ENCODE measurements at places on chromosomes 12 and 14.

DNA sequence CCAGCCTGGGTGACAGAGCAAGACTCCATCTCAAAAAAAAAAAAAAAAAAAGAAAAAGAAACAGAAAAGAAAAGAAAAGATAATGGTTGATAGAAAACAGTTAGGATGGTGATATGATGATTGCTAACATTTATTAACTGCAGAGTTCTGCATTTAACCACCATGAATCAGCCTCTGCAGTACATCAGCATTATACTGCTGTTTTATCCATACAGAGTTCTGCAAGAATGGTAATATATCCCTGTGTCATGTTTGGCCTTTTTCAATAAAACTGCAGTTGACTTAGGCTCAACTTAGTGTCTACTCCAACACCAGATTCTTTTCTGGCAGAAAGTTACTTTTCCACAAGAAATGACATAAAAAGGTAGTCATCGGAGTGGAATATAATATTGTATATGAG is 62.6 kb downstream of the DUSP6 start:
- DNase-seq: no peak

- peak; percentile 88 for DNase-seq
These were observed 6.0 kb upstream of the SLC6A12 start for GRCh38 chr12:219891-220352.

DNA sequence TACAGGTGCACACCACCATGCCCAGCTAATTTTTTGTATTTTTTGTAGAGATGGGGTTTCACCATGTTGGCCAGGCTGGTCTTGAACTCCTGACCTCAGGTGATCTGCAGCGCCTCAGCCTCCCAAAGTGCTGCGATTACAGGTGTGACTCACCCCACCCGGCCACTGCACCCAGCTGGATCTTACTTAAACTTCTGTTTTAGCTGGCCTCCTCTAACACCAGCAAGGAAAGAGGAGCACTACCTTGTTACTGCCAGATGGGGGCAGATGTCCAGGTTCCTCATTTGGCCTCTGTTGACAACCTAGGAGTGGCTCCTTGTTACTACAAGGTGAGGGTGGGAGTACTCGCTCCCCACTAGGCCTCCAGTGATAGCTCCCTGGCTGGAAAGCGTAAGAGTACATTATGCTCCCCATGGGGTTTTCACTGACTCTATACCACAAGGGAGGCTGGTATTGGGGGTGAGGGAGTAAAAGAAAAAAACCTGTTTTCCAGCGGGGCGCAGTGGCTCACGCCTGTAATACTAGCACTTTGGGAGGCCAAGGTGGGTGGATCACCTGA is 13.2 kb upstream of the ARF6 start:
- peak; percentile 77 for DNase-seq

- DNase-seq: no peak
These were observed 1115.8 kb upstream of the ATXN7L3B start for GRCh38 chr12:73421832-73422231.

DNA sequence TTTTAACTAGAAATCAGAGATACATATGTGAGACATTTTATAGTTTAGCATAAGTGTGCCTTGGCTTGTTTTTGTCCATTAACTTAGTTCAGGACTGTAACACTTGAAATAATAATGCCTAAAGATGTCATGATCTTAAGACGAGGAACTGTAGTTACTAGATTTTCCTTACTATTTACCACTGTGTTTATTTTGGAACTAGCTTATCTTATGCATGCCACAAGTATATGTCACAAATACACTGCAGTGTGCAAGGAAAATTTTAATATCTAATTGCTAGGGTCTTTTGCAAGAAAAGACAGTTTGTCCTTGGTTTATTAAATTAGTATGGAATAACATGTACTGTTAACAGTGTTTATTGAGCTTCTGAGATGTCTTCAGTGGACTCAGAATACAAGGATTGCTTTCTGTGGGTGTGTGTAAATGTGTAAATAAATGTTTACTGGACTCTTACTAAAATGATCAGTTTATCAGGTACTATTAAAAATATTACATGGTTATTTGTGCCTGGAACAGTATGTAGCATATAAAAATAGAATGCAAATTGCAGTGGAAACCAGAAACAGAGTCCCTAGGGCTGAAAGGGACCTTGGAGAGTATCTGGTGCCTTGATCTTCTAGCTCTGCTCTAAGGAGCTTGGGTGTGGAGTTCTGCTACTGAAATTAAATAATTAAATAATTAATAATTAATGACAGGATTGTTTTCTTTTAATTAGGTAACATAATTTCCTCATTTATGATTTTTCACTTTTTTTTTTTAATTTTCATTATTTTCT is 58.1 kb downstream of the FGD4 start:
- DNase-seq: no peak

GRCh38 chr12:48687592-48687991 is 5.6 kb upstream of the KANSL2 start:
- DNase-seq: no peak

- no peak for DNase-seq
These were observed 8.9 kb downstream of the HVCN1 start for GRCh38 chr12:110680032-110680431.

GRCh38 chr12:93376436-93377251 is 1.1 kb upstream of the NUDT4 start:
- DNase-seq: peak; percentile 83

DNA sequence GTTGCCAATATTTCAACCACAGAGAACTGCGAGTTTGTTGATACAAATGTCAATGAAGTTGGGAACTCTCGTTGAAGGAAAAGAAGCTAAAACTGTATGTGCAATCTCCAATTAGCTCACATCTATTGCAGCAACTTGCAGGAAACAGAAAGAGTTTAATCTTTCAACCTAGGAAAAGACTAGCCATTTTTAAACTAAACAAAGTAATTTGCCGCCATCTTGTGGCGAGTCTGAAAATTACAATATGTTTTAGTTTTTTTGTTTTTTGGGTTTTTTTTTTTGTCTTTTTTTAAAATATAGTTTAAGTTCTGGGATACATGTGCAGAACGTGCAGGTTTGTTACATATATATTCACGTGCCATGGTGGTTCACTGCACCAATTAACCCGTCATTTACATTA is 131.2 kb upstream of the FOXG1 start:
- peak; percentile 50 for DNase-seq

- DNase-seq: no peak
These were observed 137.6 kb downstream of the TSPAN9 start for GRCh38 chr12:3214526-3215365.

- DNase-seq: no peak
These were observed 117.8 kb downstream of the PAH start for GRCh38 chr12:102799229-102799628.

DNA sequence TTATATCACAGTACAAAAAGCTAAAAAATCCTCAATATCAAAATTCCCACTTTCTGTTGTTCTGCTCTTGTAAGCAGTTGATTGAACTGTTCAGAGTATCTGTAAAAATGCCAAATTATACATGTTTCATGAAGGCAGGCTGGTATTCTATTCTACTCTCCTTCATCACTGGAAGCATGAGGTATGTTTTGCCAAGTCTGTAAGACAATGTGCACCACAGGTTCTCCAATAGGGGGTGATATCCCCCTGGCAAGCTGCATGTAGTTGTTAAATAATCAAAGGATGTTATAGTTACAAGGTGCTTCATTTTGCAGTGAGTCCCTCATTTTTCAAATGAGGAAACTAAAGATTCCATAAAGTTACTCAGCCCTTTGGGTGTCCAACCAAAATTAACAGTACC is 15.1 kb upstream of the NEK9 start:
- peak; percentile 62 for DNase-seq
